ENCODE measurements at places on chromosomes 12 and 14.

DNA sequence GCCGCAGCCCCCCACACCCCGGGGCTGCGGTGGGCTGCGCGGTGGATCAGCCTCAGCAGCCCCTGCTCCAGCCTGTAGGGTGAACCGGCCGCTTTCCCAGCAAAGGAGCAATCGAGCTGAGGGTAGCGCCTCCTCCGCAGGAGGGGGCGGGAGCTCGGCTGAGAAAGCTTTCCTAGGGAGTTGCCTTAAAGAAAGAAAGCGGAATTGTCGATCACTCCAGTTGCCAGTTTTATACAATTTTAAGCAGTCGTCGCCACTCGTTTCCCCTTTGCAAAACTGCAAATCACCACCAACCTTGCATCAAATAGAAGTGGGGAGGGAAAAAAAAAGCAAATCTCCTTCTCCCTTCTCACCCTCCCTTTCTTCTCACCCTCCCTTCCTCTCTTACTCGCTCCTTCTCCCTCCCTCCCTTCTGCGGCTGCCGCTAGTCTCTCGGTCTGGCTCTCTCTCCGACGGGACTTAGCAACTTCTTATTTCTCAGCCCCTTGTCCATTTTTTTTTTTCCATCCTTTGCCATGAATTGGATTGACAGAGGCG lies at the start of gene PDE3A:
TSS of gene PDE3A (plus strand) at position 424 of the 537 bp plus-strand sequence. CDS start 748 bp downstream, outside the sequence.
- peak; percentile 10 for DNase-seq

DNA sequence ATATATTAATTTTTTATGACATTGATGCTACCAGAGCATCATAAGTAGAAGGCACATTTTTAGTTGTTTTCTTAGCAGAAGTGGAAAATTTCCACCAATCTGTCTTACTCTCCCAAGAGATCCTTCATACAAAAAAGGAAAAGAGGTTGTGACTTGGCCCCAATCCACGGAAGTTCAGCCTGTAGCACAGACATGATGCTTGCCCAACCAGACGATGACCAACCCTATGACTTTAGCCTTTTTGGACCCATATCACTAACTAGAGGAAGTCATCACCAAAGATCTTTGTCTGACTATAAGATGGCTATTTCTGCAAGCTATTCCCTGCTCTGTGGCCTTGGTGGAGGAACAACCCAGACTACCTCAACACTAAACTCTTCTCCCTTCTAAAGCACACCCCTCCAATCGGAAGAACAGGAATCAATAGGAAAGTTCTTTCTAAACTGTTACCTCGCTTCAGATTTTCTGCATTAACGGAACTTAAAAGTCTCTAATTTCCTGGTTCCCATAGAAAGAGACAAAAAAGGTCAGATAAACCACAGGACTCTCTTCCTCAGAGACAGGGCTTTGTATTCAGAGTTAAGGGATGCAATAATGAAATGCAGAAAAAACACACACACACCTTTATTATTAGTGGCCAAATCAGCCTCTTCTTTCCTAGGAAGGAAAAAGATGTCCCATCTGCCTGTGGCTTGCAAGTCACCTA lies 4.1 kb upstream of the RHOJ start:
- no peak for DNase-seq

GRCh38 chr14:95547626-95548327 lies 12.9 kb downstream of the GLRX5 start:
- no peak for DNase-seq

- DNase-seq, result no peak
Measured at GRCh38 chr14:68042586-68043210, 223.1 kb downstream of the RAD51B start.

- no peak for DNase-seq
Measured at GRCh38 chr12:2221030-2221621, 168.3 kb downstream of the CACNA1C start.

DNA sequence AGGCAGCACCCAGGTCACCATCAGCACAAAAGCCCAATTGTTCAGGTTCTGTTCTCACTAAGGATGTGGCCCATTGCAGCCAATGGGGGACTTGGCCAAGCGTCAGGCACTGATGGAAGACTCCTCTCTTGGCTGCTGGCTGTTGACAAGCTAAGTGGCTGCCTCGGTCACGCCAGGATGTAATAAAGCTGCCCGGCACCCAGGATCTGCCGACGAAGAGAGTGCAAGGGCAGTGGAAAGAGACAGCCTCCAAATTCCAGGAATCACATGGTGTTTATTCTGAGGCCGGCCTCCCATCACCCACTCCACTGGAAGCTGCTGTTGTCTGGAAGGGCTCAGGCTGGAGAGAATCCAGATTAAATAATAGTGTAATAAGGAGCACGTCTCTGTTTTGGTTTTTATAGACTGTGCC lies 451.8 kb upstream of the TBX3 start:
- DNase-seq, result no peak

DNA sequence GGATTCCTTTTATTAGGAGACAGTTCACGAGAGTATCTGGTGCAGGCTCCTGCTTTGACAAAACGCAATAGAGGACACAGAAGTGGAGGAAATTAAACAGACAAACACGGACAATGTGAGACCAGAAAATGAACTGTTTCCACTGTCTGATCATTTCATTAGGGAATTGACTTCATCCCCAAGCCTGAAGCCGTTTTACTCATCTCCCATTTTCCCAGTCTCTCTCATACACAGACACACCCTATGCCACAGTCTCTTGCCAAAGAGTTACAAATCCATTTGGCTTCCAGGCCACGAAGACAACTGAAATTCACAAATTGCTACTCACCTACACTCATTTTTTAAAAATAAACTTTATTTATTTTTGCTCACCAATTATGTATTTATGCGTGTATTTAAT lies 1087.8 kb upstream of the TMEM132C start:
- no peak for DNase-seq

- DNase-seq, result no peak
Measured at GRCh38 chr14:77641534-77642341, 25.3 kb upstream of the SPTLC2 start.

- no peak for DNase-seq
Measured at GRCh38 chr12:80867941-80868340, 69.8 kb downstream of the LIN7A start.

DNA sequence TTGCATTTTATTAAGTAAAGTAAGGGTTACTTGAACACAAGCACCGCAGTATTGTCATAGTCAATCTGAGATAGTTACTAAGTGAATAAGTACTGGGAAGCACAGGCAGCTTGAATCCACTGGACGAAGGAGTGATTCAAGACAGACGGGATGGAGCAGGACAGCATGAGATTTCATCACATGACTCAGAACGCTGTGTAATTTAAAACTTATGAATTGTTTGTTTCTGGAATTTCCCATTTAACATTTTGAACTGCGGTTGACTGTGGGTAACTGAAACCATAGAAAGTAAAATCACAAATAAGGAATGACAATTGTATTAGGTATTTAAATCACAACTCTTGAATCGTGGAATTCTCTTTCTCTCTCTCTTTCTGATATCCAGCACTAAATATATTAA lies 1630.4 kb upstream of the SEL1L start:
- no peak for DNase-seq

DNA sequence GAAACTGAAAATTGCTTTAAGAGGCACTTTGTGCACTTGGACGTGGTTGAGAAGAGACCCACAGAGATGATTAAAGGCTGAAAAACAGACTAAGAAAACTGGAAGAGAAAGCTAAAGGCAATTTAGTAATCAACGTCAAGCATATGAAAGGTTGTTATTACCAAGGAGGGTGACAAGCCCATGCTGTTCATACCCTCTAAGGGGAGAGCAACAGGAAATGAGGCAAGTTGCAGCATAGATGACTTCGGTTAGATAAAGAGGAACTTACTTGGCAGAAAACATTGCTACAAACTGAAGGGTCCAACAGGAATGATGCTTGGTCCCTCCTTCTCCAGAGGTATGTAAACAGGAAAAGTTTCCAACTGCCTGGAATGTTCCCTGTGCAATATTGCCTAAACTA lies 107.8 kb downstream of the DUSP6 start:
- DNase-seq, result no peak

DNA sequence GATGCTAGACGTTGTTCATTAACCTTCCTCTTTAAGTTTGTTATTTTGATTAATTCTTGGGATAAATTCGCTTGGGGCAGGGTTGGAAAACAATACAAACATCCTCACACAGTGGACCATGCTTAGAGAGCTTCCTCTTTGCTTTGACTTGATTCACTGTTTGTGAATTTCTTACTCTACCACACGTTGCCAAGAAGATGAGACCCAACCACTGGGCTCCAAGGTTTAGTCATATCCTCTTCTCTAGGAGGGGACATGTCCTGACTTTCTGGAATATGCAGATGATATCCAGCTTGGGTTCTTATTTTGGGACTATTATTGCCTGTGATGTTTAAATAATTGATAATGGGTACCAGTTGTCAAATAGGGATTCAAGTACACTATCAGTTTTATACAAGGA lies 428.2 kb downstream of the ATP23 start:
- DNase-seq, result no peak

- DNase-seq, result no peak
Measured at GRCh38 chr14:33457021-33457420, 493.9 kb downstream of the EGLN3 start.

GRCh38 chr12:117564881-117565280 lies 203.5 kb upstream of the NOS1 start:
- no peak for DNase-seq

GRCh38 chr12:120224304-120225199 lies 23.6 kb upstream of the RPLP0 start:
- DNase-seq, result no peak

- DNase-seq, result no peak
Measured at GRCh38 chr14:105091517-105092170, 26.4 kb upstream of the GPR132 start.

- no peak for DNase-seq
Measured at GRCh38 chr12:25186788-25187402, 8.1 kb downstream of the DNAI7 start.

GRCh38 chr12:104730763-104731162 lies 227.3 kb downstream of the SLC41A2 start:
- no peak for DNase-seq

DNA sequence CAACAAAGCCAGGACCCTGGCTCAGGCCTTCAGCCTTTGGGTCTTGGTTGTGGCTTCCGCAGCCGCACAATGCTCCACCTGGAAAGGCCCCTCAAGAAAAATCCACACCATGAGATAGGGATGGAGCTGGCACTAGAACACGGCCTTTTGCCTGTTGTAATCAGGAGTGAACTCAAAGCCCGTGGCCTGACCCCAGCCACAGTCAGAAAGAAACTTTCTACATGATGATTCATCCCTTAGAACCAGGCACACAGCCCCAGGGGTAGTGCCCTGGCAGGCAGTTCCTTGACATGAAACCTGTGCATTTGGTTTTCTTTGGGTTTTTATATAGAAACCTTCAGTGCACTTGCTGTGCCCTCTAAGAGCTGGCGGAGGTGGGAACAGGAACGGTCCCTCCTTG lies 5.1 kb downstream of the CLMN start:
- no peak for DNase-seq

- DNase-seq, result no peak
Measured at GRCh38 chr12:114799574-114800487, 115.9 kb upstream of the TBX3 start.

- DNase-seq, result no peak
Measured at GRCh38 chr12:110538869-110539622, 36.9 kb downstream of the RAD9B start.

- no peak for DNase-seq
Measured at GRCh38 chr12:63138488-63138887, 12.5 kb downstream of the AVPR1A start.

DNA sequence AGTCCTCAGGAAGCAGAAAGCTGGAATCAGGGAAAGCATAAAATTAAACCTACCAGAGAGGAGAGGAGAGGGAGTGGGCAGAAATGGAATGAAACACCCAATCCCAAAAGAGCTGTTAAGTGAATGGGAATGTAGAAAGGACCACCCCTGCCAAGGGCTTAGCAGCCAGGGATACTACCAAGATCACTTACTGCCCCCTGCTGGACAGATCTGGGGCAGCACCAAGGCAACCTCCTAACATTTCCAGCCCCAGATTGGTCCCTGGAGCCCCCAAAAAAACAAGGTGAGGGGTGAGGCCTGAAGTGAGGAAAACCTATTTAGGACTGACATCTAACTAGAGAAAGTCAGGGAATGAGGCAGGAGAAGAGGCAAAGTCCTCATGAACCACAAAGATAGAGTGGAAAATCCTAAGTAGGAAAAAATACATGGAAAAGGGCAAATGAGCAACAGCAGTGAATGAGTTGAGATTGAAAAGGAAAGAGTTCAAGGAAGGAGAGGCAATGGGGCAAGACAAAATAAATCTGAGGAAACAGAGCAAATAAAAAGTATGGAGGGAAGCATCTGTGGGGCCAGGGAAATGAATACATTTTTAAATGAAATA lies 11.2 kb upstream of the FKBP11 start:
- DNase-seq, result peak; percentile 50

DNA sequence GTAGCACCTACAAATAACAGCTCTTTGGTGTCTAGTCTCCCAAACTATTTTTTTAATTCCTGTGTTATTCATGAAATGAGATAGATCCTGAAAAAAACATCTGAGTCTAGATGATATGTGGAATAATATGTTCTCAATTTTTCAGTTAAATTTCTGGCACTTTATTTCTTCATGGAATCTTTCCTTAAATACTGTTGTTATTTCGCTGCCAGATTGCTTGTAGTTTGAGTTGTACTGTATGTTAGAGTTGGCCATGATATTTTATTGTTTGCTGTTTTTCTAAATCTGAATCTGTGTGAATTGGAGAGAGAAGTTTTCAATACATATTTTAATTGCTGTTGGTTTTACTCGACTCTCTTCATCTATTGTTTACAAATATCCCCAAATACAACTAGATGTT lies 500.5 kb downstream of the EGLN3 start:
- DNase-seq, result no peak

- no peak for DNase-seq
Measured at GRCh38 chr12:114166362-114166761, 200.2 kb upstream of the RBM19 start.

- DNase-seq, result no peak
Measured at GRCh38 chr12:56785141-56785865, 22.2 kb downstream of the HSD17B6 start.

GRCh38 chr14:34000396-34000795 lies 49.5 kb upstream of the EGLN3 start:
- no peak for DNase-seq

DNA sequence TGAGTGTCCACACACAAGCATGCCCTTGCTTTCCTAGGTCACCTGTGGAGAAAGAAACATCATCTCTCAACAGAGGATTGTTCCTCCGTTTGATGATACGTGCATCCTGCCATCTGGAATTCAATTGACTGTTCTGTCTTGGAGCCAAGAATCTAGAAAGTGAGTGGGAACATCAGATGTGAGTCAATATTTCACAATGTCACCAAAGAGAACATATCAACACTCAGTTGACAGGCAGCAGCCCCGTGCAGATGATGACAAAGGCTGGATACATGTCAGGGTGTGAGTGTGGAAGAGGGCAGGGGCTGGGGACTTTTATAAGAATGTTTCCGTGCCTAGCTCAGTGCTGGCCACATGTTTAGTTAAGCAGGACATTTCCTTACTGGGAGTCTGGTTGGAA lies 76.1 kb downstream of the TBC1D30 start:
- no peak for DNase-seq

GRCh38 chr12:11728154-11728755 lies 78.8 kb downstream of the ETV6 start:
- DNase-seq, result peak; percentile 19

- DNase-seq, result no peak
Measured at GRCh38 chr14:57769863-57770523, 95.9 kb downstream of the SLC35F4 start.
